G401 (cell line): ENCODE measurements at places on chromosomes 5 and 9.

GRCh38 chr5:150763023-150763769 lies 4.4 kb upstream of the DCTN4 start:
- no peak for DNase-seq

DNA sequence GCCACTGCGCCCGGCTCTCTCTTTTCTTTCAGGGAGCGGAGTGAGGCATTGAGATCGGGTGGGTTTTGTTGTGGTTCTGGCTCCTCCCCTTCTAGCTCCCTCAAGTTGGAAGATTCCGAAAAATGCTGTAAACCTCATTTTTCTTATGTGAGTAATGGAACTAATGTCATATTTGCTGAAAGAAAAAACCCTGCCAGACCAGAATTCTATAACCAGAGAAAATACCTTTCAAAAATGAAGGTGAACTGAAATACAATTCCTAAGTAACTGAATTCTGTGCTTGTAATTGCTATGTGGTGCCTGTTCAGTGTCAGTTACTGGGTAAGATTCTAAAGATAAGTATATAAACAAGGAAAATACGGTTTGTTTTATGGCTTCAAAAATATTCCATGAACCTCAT lies 30.9 kb upstream of the CDK20 start:
- DNase-seq, result no peak

DNA sequence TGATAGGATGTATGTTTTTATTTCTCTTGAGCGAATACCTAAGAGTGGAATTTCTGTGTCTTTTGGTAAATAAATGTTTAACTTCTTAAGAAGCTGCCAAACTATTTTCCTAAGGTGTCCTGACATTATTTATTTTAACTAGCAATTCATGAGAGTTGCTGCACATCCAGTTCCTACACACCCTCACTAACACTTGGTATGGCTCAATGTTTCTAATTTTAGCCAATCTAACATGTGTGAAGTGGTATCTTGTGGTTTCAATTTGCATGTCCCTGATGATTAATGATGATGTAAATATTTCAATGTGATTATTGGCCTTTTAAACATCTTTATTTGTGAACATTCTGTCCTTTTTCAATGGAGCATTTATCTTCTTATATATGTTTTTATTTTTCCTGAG lies 2095.5 kb upstream of the C9orf72 start:
- DNase-seq, result no peak

DNA sequence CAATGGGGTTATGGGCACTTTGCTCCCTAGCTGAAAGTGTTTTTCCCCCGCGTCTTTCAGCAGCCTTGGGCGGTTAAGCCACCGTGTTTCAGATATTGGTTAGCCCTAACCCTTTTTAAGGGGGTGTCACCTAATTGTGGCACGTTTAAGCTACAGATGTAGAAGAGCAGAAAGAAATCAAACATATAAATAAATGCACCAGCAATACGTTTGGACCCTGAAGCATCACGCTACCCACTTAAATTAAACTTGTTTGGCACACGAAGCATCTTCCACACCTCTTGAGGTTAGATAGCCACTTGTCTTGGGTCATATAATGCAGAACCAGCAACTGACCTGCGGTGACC lies 768 bp downstream of the YTHDC2 start:
- DNase-seq, result peak; percentile 30

- DNase-seq, result peak; percentile 82
Measured at GRCh38 chr5:55900776-55901175, 49.6 kb downstream of the IL31RA start.

GRCh38 chr9:23543419-23543818 lies 282.6 kb downstream of the ELAVL2 start:
- no peak for DNase-seq

DNA sequence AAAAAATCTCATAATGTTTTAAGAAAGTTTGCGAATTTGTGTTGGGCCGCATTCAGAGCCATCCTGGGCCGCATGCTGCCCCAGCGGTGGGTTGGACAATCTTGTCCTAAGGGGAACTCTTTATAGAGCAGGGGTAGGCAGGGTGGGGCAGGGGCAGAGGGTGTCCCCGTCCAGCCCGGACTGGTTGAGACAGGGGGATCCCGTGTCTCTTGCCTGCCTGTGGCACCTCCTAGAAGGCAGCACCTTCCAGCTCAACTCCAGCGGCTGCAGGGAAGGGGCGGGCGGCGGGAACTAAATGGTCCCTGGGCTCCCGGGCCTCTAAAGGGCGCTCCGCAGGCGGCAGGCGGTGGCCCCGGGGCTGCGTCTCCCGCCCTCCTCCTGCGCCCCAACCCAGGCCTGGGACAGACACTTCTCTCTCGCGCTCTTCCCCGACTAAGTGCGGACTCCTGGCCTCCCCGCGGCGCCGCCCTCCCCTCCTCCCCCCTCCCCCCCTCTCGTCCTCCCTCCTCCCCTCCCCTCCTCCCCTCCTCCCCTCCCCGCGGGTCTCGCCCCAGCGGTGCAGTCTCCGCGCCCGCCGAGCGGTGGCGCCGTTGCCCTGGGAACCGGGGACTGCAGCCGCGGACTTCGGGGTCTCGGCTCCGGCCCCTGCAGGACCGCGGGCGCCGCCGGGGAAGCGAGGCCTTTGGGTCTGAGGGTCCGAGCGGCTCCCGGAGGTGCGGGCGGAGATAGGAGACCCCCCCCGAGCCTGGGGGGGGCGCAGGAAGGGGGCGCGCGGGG lies 132.6 kb downstream of the MRPL36 start:
- DNase-seq, result no peak

DNA sequence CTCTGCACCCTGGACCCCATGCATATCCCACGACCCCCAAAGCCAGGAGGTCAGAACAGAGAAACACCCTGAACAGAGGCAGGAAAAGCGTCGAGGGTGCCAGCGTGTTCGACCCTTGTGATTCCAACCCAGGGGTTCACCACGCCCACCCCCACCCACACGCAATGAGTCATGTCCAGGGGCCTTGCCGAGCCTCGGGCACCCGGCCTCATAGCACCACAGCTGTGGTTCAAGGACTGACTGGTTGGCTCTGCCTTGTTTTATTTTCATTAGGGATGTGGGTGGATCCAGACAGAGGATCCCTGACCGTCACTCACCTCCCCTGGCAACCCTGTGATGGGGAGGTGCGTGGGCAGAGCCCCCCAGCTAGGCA lies 9.5 kb upstream of the QSOX2 start:
- DNase-seq, result no peak

DNA sequence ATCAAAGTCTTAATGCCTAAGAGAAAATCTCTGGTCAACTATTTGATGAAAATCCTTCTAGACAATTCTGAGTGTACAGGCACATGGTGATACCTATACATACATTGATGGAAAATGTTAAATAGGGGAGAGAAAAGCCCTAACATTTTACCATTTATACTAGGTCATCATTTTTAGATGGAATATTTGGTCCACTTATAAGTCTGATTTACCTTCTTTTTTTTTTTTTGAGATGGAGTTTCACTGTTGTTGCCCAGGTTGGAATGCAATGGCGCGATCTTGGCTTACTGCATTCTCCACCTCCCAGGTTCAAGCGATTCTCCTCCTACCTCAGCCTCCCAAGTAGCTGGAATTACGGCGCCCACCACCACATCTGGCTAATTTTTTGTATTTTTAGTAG lies 81.7 kb downstream of the FCHO2 start:
- no peak for DNase-seq

DNA sequence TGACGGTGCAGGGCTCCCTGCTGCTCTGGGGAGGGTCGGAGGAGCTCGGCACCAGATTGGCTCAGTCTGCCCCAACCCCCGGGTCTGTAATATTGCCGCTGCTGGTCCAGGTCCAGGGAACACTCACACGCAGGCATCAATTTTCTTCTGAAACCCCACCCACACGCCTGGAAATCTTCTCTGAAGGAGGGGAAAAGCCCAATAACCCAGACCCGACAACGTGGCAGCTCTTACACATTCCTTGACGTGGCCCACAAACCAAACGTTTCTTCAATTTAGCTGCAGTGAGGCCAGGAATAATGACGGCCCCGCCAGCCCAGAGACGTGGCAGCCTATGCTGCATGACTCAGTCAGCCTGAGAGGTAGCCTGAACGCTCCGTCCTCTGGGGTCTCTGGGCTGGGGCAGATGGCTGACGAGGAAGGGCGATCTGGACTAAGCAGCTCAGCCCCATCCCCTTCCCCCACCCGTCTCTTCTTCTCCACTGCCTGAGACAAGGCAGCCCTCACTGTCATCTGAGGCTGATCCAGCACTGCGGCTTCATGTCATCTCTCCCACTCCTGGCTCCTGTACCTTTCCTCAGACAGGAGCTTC lies 9.9 kb upstream of the SPARC start:
- no peak for DNase-seq

GRCh38 chr9:118659011-118659410 lies 710.2 kb downstream of the BRINP1 start:
- no peak for DNase-seq

DNA sequence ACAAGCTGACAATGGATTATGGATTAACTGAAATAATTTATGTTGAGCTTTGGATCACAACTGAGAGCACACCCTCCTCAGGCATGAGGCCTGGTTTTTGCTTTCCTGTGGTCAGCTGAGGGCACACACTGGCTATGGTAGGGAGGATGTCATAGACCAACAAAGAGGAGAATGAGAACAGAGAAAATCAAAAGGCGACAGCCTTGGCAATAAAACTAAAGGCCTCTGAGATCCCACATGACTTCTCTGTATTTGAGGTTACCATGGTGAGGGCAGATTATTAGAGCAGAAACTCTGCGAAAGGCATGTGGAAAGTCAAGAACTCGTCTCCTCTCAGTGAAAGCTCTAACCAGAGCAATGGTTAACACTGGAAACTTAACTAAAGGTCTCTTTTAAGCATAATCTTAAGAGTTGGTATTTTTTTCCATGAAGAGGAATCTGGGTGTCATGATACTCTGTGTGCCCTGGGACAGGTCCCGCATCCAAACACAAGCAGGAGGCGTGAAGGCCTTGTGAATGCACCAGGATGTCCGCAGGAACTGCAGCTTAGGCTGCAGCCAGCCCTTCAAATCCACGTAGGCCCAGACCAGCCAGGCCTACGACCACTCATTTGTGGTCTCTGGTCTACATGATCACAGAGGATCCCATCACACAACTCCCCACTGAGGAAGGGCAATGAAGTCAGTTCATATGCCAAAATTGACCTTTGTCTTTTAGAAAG lies 12.4 kb upstream of the MEIKIN start:
- DNase-seq, result peak; percentile 42

DNA sequence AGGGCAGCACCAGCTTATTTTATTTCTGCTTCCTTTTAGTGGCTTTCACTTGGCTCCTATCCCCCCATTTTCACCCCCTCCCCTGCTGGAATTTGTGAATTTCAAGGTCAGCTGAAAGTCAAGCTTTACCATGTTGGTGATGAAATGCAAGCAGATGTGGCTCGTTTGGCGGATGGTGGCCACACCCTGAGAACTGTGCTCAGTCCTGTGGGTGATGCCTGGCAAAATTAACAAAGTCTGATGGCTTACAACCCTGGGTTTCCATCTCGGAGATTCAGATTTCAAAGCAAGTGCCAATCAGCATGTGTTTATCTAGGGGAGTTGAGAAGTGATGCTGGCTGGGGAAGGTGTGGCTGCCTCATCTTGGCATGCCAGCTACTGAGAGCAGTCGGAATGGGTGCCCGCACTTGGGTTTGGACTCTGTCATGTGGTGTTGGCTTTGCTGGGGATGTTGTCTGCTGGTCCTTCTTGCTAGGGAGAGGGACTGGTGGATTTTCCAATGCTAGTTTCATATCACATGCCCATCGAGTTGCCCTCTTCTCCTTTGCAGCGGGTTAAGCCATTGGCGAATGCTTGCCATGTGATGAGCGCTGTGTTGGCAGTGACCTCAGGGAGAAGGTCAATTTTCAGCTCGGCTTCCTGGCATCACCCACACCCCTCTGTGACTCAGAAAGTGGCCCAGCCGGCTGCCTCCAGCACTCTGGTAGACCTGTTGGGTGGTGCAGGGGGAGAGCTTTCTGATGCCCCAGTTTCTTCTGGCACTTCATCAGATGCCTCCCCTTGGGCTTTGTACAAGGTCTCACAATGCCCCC lies 77.0 kb upstream of the PITX1 start:
- no peak for DNase-seq

DNA sequence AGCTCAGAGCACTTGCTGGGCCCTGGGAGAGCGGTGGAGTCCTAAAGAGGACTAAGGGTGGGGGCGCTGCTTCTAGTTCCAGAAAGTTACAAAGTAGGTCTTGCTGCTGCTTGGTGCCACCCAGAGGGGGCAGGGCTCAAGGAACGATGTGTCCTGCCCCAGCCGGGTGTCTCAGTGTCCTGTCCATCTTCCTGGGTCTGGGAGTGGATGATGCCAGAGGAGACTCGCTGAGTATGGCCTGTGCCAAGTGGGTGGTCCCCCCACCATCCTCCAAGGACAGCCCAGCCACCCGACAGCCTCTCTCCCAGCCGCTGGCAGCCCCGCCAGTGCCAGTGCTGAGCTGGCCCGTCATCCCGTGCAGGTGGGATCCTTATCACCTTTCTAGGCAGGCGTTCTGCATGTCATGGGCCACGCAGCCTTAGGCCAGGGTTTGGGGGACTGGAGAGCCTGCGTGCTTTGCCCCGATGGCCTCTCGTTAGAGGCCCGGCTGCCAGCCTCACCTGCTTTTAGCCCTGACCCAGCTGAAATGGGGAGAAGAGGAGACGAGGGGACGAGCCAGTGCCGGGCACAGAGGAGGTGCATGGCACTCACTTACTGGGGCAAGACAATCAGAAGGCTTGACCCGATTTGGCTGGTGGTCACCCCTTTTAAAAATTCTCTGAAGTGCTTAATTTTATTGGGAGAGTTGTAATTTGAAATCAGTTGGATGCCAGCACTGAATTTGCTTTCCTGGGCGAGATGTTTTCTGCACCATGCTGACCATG lies 5.6 kb downstream of the WNK2 start:
- DNase-seq, result no peak

DNA sequence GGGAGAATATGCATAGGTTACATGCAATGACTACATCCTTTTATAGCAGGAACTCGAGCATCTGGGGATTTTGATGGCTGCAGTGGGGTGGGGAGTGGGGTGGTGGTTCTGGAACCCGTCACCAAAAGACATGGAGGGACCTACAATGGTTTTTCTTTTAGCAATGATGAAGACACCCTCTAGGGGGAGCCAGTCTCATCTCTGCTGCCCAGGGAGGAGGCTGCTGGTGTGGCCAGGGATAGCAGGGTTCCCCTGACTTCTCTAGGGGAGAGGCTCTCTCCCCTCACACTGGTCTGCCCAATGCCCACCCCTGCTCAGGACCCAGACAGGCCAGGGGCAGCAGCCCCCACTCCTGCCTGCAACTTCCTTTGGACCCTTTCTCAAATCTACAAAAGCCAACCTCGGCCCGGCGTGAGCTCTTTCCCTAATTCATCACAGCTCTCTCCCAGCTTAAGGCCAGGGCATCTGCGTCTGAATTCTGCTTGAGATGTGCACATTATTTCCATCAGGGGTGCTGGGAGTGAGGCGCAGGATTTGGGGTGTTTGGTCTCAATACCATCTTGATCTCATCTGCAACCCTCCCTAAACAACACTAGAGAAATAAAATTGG lies 73.6 kb upstream of the RETREG1 start:
- no peak for DNase-seq
